ENCODE measurements at places on chromosomes 11 and 22. TPM values are rescaled to one million over a fixed set of nuclear protein-coding genes. Genes with fewer than 3 reads are reported as not detected.

GRCh38 chr11:34466802-34467488 is 28.2 kb downstream of the CAT start:
- DNase-seq = no peak

DNA sequence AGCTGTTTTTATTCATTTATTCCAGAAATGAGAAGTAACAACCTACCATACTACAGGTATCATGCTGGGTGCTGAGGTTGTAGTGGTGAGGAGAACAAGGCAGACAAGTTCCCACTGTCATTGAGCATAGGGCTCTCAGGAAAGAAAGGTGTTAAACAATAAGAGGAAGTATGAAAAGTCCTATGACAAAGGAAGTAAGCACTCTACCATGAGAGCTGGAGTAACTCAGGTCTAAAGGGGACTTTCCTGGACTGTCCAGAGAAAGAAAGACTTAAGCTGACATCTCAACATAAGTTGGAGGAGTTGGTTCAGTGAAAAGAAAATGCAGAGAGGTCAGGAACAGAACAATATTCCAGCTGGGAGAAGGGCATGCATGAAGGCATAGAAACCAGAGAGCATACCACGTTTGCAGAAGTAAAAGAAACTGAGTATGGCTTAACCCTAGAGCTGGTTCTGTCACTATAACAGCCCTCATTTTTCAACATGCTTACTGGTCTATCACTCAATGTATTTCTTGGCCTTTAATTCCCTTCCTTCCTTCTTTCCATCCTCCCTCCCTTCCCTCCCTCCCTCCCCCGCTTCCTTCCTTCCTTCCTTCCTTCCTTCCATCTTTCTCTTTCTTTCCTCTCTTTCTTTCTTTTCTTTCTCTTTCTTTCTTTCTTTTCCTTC is 137.8 kb upstream of the BDNF start:
- no peak for DNase-seq

- DNase-seq = no peak
These were observed 54.6 kb upstream of the CHRM4 start for GRCh38 chr11:46445920-46446771.

DNA sequence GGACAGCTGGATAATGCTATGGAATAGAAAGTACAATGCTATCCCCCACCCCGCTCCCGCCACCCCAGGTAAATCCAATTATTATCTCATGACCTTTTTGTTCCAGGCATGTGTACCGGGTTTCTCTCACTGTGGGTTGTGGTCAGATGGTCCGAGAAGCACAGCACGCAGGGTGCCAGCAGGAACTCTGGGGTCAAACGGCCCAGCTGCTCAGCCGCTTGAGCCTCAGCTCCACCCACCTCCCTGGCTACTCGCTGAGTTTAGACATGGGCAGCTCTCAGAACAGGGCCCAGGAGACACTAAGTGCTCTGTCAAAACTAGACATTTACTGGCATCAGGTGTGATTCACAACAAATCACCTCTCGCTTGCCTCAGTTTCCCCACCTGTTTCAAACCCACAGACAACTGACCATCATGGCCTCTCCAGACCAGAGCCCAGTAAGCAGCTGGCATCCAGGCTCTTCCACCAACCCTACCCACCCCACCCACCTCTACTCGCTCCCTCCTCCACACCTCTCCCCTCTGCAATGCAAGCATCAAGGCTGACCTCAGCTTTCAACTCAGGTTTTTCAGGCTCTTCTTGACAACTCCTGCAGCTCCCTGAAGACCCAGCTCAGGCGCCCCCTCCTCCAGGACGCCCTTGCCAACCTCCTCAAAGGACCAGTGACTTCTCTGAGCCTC is 13.0 kb upstream of the MFNG start:
- no peak for DNase-seq

- no peak for DNase-seq
These were observed 336.5 kb downstream of the TMEM135 start for GRCh38 chr11:87374038-87374807.

Gene DGAT2
- 3.0 TPM for total RNA-seq

Gene NAALAD2
- 0.92 TPM for total RNA-seq

GRCh38 chr11:8098879-8099278 is 17.9 kb downstream of the TUB start:
- no peak for DNase-seq

DNA sequence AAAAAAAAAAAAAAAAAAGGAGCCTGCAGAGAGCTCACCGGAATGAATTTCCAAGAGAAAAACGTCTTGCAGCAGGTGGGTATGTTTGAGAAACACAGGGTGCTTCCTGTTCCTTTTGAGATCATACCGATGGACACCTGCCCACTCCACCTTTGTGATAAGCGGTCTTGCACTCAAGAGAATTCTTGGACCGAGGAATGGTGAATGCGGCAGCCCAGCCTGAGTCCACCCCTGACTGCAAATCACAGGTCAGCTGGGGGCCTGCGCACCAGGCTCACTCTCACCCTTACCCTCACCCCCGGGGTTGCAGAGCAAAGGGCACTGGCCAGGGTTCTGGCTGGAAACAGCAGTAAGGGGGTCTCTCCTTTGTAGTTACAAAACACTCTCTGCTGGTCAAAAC is 16.8 kb upstream of the TEF start:
- no peak for DNase-seq

Gene DGCR6
- 10.2 TPM for total RNA-seq

Measured in glomerular endothelial cell (primary cell).